Liver (tissue), 10 donors: ENCODE measurements at places on chromosomes 2 and 18. TPM values are rescaled to one million over a fixed set of nuclear protein-coding genes. Genes with fewer than 3 reads are reported as not detected.

DNA sequence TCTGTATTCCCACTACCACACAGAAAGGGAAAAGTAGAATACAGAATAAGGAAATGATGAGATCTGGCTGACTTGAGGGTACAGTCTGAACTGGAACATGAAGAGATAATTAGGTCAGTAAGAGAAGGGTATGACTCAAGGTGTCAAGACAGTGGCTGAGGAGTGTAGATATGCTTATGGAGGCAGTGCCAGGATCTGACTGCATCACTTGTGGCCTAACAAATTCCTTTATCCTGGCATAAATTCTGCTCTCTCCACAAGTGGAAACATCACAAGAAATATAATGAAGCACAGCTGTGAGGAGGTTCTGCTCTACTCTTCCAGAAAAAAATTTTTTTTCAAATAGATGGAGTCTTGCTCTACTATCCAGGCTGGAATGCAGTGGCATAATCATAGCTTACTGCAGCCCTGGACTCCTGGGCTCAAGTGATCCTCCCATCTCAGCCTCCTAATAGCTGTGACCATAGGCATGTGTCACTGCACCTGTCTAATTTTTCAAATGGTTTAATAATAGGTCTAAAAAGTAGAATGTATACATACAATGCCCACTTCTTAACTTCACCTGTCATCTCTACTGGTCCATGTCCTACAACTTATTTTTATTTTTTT is 85.3 kb downstream of the C2orf74 start:
- no peak for DNase-seq

Gene LTBP1
- 57.6 TPM for total RNA-seq

Gene SKOR2
- total RNA-seq: not detected

Gene G6PC2
- not detected for total RNA-seq

DNA sequence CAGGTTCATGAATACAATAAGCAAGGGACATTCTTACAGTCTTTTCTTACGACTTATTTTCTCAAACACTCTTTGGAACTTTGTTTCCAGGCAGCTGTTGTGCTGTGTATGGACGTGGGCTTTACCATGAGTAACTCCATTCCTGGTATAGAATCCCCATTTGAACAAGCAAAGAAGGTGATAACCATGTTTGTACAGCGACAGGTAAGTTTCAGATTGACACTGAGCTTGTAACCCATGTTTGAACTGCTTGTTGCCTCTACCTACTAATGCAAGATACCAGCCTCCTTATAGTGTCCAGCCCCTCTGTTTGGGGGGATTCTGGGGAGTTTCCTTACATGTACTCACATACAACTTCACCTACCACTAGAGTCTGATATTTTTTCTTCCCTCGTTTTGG is 3.8 kb downstream of the XRCC5 start:
- no peak for DNase-seq

- DNase-seq: peak; percentile 61
Observed at GRCh38 chr2:223970343-223971128, 13.3 kb downstream of the MRPL44 start.

Gene CRACDL
- 0.42 TPM for total RNA-seq

GRCh38 chr2:217698691-217699090 is 304.1 kb downstream of the TNS1 start:
- DNase-seq: no peak

Gene FSHR
- not detected for total RNA-seq

GRCh38 chr18:55455938-55456337 is 132.1 kb downstream of the TCF4 start:
- DNase-seq: no peak

Gene MROH2A
- total RNA-seq: not detected

GRCh38 chr18:2706903-2707302 is 51.4 kb downstream of the SMCHD1 start:
- DNase-seq: no peak

Gene ANTXR1
- 3.6 TPM for total RNA-seq

- no peak for DNase-seq
Observed at GRCh38 chr2:129144082-129144791, 825.6 kb upstream of the HS6ST1 start.

- DNase-seq: no peak
Observed at GRCh38 chr2:106094131-106094841, 99.8 kb downstream of the UXS1 start.

- DNase-seq: no peak
Observed at GRCh38 chr18:79529296-79529695, 133.6 kb downstream of the NFATC1 start.

Gene TCF4
- 14.6 TPM for total RNA-seq

GRCh38 chr2:164642946-164643555 is 21.8 kb upstream of the GRB14 start:
- no peak for DNase-seq

GRCh38 chr2:237290261-237290660 is 123.7 kb downstream of the COL6A3 start:
- no peak for DNase-seq

- no peak for DNase-seq
Observed at GRCh38 chr18:42950732-42951131, 164.8 kb downstream of the RIT2 start.
